ENCODE measurements at places on chromosomes 6 and 20.

DNA sequence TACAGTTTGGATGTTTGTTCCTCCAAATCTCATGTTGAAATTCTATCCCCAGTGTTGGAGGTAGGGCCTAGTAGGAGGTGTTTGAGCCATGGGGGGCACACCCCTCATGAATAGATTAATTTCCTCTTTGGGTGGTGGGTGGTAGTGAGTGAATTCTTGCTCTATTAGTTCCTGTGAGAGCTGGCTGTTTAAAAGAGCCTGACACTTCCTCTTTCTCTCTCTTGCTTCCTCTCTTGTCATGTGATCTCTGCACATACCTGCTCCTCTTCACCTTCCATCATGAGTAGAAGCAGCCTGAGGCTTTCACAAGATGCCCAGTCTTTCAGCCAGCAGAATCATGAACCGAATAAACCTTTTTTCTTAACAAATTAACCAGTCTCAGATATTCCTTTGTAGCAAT, 340.2 kb upstream of the CHD6 start:
- DNase-seq: no peak

DNA sequence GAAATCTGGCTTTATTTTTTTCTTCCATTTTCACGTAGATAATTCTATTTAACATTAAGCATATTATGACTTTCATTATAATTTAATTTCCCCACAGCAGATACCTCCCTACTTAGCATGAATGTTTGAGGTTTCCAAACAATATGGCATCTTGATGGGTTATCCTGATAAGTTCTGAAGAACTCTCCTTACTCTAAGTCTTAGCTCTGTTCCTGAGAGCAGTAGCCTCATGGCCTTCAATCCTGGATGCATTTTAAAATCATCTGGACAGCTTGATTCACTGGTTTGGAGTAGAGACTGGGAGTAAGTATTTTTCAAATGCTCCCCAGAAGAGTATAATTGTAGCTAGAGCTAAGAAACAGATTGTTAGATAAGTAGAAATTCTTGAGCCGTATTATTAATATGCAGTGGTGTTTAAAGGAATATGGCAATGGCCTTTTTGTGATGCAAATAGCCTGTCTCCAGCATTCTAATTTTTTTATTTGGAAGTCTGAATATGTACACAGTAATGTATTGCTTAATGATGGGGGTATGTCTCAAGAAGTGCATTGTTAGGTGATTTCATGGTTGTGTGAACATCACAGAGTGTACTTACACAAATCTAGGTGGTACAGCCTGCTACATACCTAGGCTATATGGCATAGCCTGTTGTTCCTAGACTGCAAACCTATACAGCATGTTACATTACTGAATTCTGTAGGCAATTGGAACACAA, 110.5 kb upstream of the EEF1E1 start:
- DNase-seq: no peak

DNA sequence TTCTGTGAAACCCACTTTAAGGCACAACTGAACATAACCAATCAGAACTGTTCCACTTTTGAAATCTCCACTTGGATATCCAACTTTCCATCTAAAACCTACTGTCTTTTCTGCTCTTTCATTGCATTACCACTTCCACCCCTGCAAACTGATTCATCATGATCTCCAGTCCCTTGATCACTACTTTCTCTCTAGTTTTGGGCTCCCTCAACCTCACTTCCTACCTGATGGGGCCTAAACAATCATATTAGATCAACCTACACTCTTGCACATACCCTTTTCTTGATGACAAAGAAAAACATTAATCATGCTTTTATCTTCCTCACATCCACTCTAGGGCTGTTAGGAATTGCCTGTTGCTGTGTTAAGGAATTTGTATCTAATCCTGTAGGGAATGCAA, 137.6 kb downstream of the PDSS2 start:
- no peak for DNase-seq

DNA sequence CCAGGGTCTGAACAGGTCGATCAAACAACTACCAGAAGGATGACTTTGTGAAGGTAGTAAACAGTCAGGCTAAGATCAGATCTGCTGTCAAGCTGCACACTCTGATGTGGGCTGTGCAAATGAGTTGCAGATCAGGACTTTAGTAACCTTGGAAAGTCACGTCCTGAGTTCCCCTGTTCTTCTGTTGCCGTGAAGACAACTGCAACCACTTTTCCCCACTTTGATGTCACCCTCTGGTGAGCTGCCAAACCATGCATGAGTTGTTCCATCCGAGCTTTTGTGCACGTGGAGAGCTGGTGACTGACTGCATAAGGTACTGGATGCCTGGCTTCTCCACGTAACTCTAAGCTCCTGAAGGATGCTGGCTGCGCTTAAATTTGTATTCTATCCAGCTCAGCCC, 111.0 kb downstream of the CD83 start:
- DNase-seq: no peak

GRCh38 chr6:135411339-135411738, 86.2 kb downstream of the AHI1 start:
- DNase-seq: no peak

DNA sequence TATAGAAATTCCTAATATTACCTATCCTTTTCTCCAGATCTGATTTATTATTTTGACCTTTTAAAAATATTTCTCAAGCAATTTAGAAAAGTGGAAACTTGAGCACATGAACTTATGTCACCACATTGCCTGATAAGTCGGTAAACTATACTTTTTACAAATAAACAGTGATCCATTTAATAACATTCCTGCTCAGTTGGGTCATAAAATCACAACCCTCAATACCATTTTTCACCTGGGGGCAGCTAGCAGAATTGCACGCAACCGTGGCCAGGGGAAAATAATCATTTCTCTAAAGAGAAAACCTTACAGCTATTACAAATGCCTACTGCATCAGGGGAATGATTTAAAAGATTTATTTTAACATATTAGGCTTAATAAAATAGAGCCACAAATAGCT, 614.5 kb downstream of the PHF3 start:
- no peak for DNase-seq

All from stimulated activated CD4-positive, alpha-beta T cell treated with anti-CD3 and anti-CD28 coated beads, Interleukin-15, amount 100 ng/mL, for 1 hour (primary cell).